T-helper 22 cell (primary cell): ENCODE measurements at places on chromosomes 7 and 10.

DNA sequence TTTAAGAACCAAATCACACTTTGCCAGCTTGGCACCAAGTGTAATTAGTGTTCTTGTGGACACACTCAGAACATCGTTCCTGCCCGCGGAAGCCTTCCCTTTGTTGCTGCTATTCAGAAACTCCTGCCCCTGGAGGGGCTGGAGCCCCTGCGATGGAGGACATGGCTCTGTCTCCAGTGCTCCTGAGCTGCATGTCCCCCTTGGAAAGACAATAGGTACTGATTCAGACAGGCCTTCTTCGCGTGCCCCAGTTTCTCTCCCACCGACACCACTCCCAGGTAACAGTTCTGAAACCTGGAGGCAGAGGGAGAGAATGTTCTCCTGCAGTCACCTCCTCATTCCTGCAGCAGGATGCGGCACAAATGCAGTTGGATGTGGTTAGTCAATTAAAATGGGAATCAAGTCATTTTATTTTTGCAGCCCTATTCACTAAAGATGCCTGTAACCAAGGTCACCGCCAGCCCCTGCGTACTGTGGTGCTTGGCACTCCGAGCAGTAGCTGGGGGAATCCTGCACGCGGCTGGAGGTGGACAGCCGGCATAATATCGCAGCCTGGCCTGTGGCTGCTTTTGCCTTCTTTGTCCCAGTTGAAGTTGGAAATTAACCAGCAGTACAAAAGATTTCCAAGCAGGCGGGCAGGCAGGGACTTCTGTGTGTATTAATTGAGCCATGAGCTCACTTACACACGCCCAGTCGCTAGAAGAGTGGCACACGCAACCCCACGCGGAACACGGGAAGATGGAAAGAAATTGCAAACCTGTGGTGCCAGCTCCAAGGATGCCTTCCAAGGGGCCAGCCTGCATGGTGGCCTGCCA is 205.7 kb downstream of the EBF3 start:
- no peak for DNase-seq

- no peak for DNase-seq
Measured at GRCh38 chr10:49303711-49304110, 4.7 kb downstream of the C10orf71 start.

DNA sequence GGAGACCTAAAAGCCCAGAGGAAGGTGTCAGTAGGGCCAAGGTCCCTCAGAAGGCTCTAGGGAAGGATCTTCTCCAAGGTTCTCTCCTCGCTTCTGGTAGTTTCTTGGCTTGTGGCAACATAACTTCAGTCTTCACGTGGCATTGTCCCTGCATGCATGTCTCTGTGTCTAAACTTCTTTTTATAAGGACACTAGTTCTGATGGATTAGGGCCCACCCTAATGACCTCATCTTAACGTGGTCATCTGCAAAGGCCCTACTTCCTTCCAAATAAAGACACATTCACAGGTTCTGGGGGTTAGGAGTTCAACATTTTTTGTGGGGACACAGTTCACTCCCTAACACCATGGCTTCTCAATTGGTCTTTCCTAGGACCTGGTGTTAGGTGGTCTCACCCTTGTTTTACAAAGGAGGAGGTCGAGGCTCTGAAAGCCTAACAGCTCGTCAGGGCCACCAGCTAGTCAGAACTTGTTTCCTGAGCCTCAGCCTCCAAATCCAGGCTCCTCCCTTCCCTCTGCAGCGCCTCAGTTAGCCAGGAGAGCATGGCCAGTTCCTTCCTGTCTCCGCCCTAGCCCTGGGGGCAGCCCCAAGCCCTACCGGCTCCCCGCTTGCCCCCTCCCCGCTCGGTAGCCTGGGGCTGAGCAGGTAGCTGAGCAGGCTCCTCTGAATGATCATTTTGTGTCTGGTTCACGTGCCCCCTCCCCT is 109.7 kb upstream of the PPIF start:
- no peak for DNase-seq

DNA sequence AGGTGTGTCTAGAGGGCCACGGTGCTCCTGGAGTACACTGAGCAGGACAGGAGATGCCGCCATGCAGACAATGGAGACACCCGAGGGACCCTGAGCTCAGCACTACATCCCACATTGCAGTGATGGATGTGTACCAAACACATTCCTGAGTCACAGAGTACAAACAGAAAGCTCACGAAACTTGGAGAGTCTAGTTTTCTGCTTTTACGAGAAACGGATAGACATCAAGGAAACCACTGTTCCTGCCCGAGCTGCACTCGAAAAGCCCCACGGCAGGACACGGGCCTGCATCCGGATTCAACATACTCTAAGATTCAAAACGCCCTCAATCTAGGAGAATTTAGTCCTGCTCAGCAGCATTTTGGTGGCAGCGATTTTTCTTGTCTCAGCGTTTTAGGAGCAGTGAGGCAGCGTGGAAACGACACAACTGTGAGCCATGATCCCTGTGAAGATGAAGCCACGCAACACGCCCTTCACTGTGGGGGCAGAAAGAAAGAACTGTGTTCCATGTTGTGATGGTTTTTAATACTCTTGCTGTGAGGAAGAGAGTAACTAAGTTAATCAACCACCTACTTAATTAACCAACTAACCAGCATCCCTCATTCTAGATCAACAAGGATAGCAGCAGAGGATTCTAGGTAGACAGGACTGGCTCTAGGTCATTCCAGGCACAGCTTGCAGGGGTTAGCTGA is 3.2 kb downstream of the TNS3 start:
- DNase-seq: no peak

- no peak for DNase-seq
Measured at GRCh38 chr10:128267581-128267980, 141.4 kb upstream of the MKI67 start.

GRCh38 chr10:391305-391704 is 256.1 kb downstream of the ZMYND11 start:
- DNase-seq: no peak

- DNase-seq: no peak
Measured at GRCh38 chr10:74753442-74754211, 72.8 kb upstream of the KAT6B start.

DNA sequence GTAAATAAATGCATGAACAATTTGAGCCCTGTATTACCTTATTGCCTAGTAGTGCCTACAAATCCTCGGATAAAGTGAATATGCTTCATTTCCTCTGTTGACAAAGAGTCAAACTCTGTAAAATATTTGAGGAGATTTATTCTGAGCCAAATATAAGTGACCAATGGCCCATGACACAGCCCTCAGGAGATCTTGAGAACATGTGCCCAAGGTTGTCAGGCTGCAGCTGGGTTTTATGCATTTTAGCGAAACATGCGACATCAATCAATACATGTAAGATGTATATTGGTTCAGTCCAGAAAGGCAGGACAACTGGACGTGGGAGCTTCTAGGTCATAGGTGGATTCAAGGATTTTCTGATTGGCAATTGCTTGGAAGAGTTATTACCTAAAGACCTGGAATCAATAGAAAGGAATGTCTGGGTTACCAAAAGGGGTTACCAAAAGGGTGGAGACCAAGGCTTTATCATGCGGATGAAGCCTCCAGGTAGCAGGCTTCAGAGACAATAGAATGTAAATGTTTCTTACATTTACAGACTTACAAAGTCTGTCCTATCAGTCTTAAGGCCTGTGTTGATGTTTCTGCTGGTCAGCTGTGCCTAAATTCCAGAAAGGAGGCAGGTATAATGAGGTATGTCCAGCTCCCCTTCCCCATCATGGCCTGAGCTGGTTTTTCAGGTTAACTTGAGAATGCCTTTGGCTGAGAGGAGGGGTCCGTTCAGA is 220.1 kb upstream of the FZD1 start:
- no peak for DNase-seq
